ENCODE measurements at places on chromosomes 12 and 14.

DNA sequence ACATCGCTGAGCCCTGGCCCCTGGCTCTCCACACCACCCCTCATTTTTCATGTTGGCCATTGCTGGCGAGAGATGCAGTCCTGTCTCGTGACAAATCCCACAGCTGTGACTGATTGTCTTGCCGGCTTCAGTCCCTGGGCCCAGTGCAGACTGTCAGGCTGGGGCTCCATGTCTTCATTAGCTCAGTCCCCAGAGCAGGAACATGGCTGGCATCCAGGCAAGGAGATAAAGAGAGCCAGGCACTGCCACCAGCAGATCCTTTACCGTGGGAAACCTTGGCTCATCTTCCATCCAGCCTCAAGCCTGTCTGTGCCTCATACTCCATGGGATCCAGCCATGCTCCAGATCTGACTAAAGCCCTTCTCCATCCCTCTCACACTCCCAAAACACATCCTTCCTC lies 284.7 kb upstream of the FKBP4 start:
- DNase-seq = no peak

GRCh38 chr12:29609431-29610215 lies 112.1 kb upstream of the OVCH1 start:
- DNase-seq = no peak

GRCh38 chr12:106301241-106301610 lies 1.3 kb upstream of the TCP11L2 start:
- no peak for DNase-seq

DNA sequence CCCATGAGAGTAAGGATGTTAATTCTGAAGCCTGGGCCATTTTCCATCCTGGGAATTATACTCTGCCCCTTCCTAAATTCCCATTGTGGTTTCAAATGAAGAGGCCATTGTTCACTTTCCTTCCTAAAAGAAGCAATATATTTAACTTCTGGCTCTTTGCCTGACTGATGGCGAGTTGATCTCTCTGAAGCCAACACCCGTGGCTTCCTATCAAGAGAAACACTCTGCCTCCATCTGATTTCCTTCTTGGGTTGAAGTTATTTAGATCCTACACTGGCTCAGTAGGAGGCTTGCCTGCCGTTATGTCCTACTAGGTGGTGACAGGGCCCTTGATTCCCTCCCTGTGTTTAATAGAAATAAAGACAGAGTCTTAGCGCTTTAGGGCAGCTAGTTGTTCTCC lies 97.4 kb downstream of the PRKCH start:
- no peak for DNase-seq

DNA sequence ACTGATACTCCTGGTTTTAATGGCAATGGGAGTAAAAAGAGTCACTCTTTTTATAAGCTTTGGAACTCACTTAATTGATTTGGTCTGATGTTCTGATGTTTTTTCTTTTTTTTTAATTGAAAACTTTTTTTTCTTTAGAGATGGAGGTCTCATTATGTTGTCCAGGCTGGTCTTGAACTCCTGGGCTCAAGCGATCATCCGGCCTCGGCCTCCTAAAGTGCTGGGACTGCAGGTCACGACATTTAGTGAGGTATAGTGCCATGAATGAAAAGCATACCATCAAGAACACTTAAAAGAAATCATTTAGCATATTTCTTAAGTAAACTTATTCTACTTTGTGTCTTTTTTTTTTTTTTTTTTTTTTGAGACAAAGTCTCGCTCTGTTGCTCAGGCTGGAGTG lies 12.7 kb upstream of the EID3 start:
- no peak for DNase-seq

Measured in NCI-H1105 treated with DMSO at 0.1 percent for 48 hours (cell line).